ENCODE measurements at places on chromosomes 2 and 18.

GRCh38 chr2:2876331-2877221 is 501.0 kb downstream of the EIPR1 start:
- no peak for DNase-seq

- DNase-seq = no peak
These were observed 387.5 kb downstream of the CDH2 start for GRCh38 chr18:27789406-27789805.

GRCh38 chr2:113251118-113251517 is 27.6 kb downstream of the PAX8 start:
- no peak for DNase-seq

DNA sequence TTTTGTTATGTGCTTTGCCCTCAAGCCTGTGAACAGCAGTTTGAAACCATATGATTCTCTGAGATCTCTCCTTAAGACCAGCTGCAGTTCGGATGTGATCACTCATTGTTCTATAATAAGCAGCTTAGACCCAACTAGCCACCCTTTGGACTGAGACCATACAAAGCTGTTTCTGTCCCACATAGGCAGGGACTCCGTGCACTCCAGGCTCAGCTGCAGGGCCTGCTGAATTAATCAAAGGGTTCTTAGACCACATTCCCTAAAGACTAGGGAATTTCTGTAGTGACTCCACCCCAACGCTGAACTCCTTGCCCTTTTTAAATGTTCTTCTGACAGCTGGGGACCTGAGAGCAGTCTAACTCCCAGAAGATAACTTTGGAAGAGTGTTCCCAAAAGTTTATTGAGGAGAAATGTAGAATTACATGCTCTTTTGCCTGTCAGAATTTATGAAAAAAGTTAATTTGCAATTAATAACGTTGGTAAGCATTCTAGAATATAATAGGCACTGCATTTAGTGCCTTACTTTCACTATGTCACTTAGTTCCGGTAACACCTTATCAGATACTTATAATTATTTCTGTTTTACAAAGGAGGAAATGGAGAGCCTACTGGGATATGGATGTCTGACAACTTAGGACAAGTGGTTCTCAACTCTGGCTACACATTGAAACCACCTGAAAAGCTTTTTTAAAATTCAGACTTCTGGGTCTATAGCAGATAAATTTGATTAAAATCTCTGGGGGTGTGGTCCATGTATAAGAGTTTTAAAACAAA is 42.3 kb downstream of the GULP1 start:
- no peak for DNase-seq

- DNase-seq = no peak
These were observed 151.5 kb downstream of the MTCL1 start for GRCh38 chr18:8856769-8857393.
